ENCODE measurements at places on chromosomes 2 and 18.
A peak's percentile ranks its signal among the peaks of the same experiment; 100 is the strongest.

DNA sequence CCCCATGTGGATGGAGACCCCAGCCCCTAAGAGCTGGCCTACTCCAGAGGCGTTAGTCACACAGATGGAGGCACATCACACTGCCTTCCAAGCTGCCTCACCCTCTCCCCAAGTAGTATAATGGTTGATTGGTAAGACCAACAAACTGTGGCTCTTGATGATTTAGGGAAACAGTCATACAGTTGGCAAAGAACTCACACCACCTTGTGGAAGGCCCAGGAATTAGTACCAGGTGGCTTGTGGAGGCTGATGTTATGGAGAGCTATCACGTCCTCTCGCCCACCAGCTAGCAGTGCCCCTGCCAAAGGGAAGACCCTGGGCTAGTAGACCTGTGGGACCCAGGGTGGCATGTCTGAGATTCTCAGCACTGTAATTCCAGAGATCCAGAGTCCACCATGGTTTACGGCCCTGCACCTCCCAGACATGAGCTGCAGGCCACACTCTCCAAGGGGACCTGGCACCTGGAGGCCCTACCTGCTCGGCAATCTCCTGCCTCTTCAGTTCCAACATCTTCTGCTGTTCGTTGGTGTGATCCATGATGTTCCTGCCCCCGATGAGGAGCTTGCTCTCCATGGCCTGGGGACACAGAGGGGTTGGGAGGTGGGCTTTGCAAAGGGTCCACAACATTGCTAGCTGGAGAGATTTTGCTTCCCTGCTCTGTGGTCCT is 26.3 kb downstream of the KIF3C start:
- no peak for DNase-seq

- DNase-seq, result no peak
Measured at GRCh38 chr2:126482582-126483464, 173.1 kb upstream of the GYPC start.

DNA sequence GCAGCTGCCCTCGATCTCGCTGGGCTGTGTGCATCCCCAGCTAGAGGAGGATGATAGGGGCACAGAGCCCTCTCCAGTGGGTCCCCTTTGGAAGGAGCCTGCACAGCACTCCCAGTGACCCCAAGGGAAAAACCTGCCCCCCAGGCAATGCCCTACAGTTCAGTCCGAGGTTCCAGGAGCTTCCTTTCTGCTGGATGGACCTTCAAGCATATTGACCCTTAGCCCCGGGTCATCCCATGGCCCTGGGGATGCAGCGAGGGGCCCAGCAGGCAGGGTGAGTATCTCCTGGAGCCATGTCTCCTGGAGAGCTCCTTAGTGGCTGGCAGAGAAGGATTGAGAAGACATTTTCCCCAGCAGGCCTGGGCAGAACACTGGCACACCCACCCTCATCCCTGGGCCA is 45.4 kb upstream of the CTDP1 start:
- DNase-seq, result no peak

DNA sequence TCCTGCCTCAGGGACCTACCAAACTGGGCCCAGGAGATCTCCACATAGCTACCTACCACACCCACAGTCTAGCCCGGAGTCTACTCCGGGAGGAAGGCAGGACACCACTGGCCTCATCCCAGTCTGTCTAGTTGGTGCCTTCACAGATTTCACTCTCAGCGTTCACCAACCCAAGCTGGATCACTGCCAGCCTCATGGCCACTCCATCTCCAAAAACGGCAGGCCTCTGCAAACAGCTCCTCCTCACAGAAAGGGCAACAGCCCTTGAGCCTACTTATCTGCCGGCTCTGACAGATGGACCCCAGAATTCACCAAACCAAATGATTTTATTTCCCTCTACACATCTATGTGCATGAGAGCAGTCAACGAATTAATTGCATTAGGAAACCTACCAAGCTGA is 61.3 kb downstream of the NCKAP5 start:
- DNase-seq, result no peak

GRCh38 chr2:170530803-170531564 is 184.2 kb upstream of the SP5 start:
- no peak for DNase-seq

DNA sequence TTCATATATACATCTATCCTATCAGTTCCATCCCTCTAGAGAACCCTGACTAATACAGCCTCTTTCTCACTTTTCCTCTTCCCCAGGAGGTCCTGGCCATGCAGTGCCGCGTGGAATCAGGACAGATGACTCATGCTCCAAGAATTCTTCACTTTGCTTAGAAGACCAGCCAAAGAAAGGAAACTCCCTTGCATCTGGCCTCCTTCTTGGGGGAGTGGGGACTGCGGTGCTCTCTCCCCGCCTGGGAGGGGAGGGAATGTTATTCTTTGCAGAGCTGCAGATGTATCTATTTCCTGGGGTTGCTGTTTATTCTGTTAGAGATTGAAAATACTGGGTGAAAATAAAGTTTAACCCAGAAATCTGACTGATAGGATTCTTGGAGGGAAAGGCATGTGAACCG is 111.5 kb upstream of the SH3BP4 start:
- DNase-seq, result no peak

DNA sequence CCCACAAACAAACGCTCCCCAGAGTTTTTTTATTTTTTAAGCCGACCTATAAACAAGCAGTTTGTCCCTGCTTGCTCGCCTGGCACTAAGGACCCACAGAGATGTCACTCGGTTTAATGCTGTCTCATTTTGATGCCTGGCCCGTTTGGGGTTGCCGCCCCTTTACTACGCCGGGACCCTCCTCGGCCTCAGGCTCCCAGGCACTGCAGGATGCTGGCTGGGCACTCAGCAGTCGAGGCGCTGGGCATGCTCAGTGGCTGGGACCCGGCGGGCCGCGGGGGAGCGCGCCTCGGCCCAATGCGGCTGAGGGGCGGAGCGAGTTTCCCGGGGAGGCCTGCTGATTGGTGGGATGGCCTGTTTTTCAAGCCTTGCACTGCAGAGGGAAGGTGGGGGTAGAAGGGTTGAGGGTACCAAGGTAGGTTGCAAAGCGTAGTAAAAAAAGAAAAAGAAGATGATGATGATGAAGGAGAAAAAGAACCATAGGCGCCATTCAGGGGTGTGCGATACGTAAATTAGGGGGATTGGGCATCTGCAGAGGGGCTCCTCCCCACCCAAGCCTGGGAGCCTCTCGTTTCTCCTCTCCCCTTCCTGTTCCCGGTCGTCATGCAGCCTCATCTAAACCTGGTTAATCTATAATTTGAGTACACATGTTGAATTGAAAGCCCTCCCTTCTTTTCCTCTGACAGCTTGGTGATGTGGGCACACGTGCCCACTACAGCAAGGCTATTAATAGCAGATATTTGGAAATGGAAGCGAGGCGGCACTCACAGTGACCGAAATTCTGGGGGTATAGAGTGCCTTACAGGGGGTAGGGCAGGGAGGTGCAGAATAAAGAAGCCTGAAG is 1.5 kb upstream of the IRS1 start:
- DNase-seq, result peak; percentile 89

DNA sequence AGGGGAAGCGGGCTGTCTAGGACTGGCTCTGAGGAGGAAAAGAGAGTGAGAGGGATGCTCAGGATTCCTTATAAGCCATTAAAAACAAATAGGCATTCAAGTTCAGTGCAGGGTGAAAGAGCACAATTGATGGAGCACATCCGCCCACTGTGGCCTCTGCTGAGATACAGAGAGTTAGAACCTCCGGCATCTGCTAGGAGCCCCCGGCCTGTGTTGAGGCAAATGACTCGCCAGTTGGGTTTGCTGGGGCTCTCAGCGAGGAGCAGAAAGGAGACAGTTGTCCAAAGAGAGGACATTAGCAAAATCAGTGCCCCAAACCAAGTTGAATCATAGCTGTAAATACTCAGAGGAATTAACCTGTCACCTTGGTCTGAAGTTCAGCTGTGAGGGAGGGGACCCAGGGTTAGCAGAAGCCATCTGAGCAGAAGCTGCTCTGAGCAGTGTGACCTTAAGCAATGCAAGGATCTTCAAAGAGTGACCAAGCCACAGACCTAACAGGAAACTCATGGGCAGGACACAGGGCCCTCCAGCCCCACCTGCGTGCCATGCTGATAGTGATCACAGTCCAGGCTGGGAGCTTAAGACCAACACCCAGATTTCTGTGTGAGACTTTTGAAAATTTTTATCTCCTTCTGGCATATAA is 23.3 kb upstream of the IL18RAP start:
- DNase-seq, result no peak

DNA sequence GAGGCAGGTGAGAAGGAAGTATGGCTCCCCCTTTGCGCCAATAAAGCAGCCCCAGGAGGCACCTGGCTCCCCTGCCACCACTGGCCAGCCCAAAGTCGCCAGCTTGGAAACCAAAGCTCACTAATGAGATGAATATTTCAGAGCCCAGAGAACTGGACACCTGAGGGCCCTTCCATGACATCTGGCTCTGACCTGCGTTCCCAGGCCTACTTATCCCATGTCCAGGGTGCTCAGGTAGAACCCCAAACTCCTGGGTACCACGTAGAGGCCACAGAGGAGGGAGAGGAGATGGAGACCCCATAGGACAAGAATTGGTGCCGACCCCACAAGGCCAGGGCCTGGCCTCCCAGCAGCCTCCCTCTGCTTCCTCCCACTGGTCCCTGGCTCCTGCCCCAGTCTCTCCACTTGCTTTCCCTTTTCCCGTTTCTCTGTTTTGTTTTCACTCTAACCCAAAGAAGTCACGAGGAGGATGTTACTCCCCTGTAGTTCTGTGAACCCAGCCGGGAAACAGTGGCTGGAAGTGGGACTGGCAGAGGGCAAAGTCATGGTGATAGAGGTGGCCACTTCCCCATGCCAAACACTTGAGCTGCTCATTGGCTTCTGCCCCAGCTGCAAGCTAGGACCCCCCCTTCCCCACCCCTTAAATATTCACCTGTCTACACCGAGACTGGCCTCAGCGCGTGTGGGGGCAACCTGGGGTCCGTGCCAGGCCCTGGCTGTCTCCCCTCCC is 820 bp downstream of the TMBIM1 start:
- no peak for DNase-seq

GRCh38 chr2:161049559-161049958 is 110.7 kb upstream of the TANK start:
- DNase-seq, result no peak

GRCh38 chr2:119760237-119760955 is 674 bp downstream of the PTPN4 start:
- DNase-seq, result no peak

Measured in anterior cingulate cortex (tissue), 58 donors.